ENCODE measurements at places on chromosomes 3 and 15. TPM values are rescaled to one million over a fixed set of nuclear protein-coding genes. Genes with fewer than 3 reads are reported as not detected.
A peak's percentile ranks its signal among the peaks of the same experiment; 100 is the strongest.

The REC114 gene
- 2.3 TPM for polyA plus RNA-seq

The CSTA gene
- polyA plus RNA-seq: not detected

The MYEF2 gene
- 57.3 TPM for polyA plus RNA-seq

The RLBP1 gene
- polyA plus RNA-seq: 0.40 TPM

The C15orf61 gene
- polyA plus RNA-seq: 7.2 TPM

The PGBD4 gene
- polyA plus RNA-seq: 0.37 TPM

The IFT80 gene
- polyA plus RNA-seq: 25.0 TPM

The CCRL2 gene
- polyA plus RNA-seq: 10.4 TPM

The ARL8B gene
- 41.1 TPM for polyA plus RNA-seq

The TMEM212 gene
- not detected for polyA plus RNA-seq

The FGF7 gene
- polyA plus RNA-seq: 6.2 TPM

The SKOR1 gene
- not detected for polyA plus RNA-seq

The COL8A1 gene
- polyA plus RNA-seq: 5.1 TPM

- H3K4me3 ChIP-seq: no peak overlapping the region
- peaks cover 4% of the 10 kb centered on the region for H3K4me1 ChIP-seq
- H3K27me3 ChIP-seq: peaks cover 2% of the 10 kb centered on the region
- H3K27ac ChIP-seq: no peak overlapping the region
Measured at GRCh38 chr15:83904107-83905040, 250.5 kb downstream of the ADAMTSL3 start.

DNA sequence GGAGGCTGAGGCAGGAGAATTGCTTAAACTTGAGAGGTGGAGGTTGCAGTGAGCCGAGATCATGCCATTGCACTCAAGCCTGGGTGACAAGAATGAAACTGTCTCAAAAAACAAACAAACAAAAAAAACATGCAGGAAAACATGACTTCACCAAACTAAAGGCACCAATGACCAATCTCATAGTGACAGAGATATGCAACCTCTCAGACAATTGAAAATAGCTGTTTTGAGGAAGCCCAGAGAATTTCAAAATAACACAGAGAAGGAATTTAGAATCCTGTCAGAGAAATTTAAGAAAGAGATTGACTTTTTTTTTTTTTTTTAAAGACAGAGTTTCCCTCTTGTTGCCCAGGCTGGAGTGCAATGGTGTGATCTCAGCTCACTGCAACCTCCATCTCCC is 26.1 kb downstream of the NCBP2 start:
- no peak overlapping the region for H3K4me3 ChIP-seq

GRCh38 chr15:40335938-40336743 is 4.6 kb downstream of the CCDC9B start:
- H3K36me3 ChIP-seq: no peaks in the 10 kb centered on the region
- no peaks in the 10 kb centered on the region for H3K27me3 ChIP-seq
- H3K4me3 ChIP-seq: no peak overlapping the region
- peaks cover 58% of the 10 kb centered on the region for H3K4me1 ChIP-seq

- H3K36me3 ChIP-seq: no peaks in the 10 kb centered on the region
- no peak overlapping the region for H3K27ac ChIP-seq
- no peaks in the 10 kb centered on the region for H3K4me1 ChIP-seq
- H3K27me3 ChIP-seq: no peaks in the 10 kb centered on the region
- no peak for DNase-seq
- H3K4me3 ChIP-seq: no peak overlapping the region
Measured at GRCh38 chr3:118772547-118773011, 262.1 kb downstream of the IGSF11 start.

- H3K27ac ChIP-seq: no peak overlapping the region
- H3K27me3 ChIP-seq: no peaks in the 10 kb centered on the region
- no peaks in the 10 kb centered on the region for H3K36me3 ChIP-seq
Measured at GRCh38 chr3:152290374-152290773, 21.6 kb downstream of the MBNL1 start.

DNA sequence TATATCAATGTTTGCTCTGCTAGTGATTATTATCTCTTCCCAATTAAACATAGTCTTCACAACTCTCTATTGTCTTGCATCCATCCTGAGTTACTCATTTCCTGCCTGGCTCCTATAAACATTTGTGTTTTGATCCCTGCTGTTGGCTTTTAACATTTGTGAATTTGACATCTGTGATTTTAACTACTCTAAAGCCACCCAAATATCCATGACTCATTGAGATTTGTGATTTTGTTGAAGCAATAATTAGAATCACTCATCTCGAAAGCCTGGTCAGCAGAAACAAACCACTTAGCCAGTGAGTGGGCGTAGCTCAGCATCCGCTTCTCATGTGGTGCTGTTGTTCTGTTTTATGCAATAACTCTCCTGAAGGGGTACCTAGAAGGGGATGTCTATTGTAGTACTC is 174.3 kb upstream of the ZBTB20 start:
- peak; percentile 60 for DNase-seq
- no peaks in the 10 kb centered on the region for H3K27me3 ChIP-seq
- H3K4me3 ChIP-seq: no peak overlapping the region
- no peak overlapping the region for H3K27ac ChIP-seq
- H3K4me1 ChIP-seq: no peaks in the 10 kb centered on the region

- H3K4me1 ChIP-seq: no peaks in the 10 kb centered on the region
- H3K36me3 ChIP-seq: no peaks in the 10 kb centered on the region
- no peak overlapping the region for H3K27ac ChIP-seq
- DNase-seq: no peak
- H3K4me3 ChIP-seq: no peak overlapping the region
- H3K27me3 ChIP-seq: no peaks in the 10 kb centered on the region
Measured at GRCh38 chr3:65664931-65665330, 373.8 kb downstream of the MAGI1 start.

GRCh38 chr3:134003066-134003465 is 26.7 kb downstream of the SLCO2A1 start:
- no peak overlapping the region for H3K4me3 ChIP-seq
- no peaks in the 10 kb centered on the region for H3K27me3 ChIP-seq
- no peak overlapping the region for H3K27ac ChIP-seq
- no peak for DNase-seq
- no peaks in the 10 kb centered on the region for H3K4me1 ChIP-seq
- H3K36me3 ChIP-seq: no peaks in the 10 kb centered on the region

DNA sequence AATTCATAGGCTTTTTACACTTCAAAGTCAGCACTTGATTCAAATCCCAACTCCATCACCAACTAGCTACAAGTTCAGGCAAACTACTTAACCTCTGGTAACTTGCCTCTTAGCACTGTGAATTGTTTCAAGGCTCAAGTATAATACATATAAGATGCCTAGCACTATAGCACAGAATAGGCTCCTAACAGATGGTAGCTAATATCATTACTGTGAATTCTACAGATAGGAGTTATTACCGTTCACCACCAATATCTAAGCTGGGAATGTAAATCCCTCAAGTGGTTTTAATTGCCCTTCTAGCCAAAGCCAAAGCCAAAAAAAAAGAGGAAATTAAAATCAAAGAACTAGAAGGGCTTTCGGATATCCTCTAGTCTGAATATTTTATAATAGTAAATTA is 15.4 kb downstream of the DLG1 start:
- no peaks in the 10 kb centered on the region for H3K27me3 ChIP-seq
- no peak for DNase-seq
- no peak overlapping the region for H3K4me3 ChIP-seq
- H3K4me1 ChIP-seq: no peaks in the 10 kb centered on the region
- peaks cover 29% of the 10 kb centered on the region for H3K36me3 ChIP-seq
- H3K27ac ChIP-seq: no peak overlapping the region

DNA sequence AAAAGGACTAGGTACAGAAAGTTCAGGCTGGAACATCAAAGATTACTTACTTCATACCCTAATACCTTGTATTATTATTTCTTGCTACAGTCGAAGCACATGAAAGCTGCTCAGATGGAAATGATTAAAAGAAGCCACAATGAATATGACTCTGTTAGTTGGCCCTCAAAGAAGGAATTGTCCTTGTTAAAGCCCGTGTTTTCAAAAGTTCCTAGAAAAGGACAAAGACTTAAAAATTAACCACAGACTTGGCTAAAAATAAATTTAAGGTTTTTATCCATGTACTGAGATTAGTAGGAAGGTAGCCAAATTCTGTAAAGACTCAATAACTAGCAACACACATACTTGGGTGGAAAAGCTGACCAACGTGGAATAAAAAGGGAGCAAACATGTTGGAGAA is 251.0 kb upstream of the RARB start:
- DNase-seq: no peak
- peaks cover 23% of the 10 kb centered on the region for H3K4me1 ChIP-seq
- H3K27me3 ChIP-seq: no peaks in the 10 kb centered on the region
- no peak overlapping the region for H3K4me3 ChIP-seq

DNA sequence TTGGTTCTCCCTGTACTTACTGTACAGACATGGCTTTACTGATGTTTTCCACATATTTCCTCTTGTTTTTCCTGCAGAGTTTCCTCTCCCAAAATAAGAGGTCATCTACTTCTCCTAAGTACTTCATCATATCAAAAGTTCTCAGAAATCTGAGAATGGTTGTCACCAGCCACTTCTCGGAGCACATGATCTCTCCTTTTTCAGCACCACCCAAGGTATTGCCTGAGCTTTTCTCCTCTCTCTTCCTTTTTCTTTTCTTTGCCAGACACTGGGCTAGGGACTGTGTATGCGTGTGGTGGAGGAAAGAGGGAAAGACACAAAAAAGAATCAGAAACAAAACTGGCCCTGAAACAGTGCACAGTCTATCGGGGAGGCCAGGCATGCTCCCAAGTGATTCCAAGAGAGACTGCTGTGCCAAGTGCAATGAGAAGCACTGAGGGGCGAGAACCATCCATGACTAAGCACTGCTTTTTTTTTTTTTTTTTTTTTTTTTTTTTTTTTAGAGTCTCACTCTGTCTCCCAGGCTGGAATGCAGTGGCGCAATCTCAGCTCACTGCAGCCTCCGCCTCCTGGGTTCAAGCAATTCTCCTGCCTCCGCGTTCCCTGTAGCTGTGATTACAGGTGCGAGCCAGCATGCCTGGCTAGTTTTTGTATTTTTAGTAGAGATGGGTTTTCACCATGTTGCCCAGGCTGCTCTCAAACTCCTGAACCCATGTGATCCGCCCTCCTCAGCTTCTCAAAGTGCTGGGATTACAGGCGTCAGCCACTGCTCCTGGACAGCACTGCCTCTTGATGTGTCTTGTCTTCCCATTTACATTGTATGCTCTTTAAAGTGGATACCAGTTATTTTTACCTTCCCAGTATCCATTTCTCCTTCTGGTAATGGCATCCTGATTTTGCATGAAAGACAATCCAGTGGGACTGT is 194.0 kb upstream of the FEZF2 start:
- peaks cover 8% of the 10 kb centered on the region for H3K36me3 ChIP-seq
- DNase-seq: peak; percentile 3
- peaks cover 3% of the 10 kb centered on the region for H3K4me1 ChIP-seq
- no peak overlapping the region for H3K27ac ChIP-seq

DNA sequence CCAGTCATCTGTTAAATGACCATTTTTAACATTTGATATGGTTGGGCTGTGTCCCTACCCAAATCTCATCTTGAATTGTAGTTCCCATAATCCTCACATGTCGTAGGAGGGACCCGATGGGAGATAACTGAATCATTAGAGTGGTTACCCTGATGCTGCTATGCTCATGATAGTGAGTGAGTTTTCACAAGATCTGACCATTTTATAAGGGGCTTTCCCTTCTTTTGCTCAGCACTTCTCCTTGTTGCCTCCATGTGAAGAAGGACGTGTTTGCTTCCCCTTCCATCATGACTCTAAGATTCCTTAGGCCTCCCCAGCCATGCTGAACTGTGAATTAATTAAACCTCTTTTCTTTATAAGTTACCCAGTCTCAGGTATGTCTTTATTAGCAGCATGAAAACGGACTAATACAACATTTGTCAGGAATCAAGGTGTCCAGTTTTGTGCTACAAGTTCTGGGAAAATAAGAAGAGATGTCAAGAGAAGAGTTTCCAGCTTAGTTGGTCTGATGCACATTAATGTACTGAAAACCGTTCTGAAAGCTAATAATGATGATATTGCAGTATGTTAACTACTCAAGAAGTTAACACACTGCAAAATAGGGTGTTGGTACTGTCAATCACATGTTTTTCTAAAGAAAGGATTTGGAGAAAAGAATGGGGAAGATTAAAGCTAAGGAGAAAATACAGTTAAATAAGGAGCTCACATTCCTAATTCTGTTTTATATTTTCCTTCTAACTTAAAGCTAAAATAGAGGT is 67.9 kb downstream of the ATP8B4 start:
- DNase-seq: no peak
- no peak overlapping the region for H3K4me3 ChIP-seq
- H3K36me3 ChIP-seq: no peaks in the 10 kb centered on the region
- H3K4me1 ChIP-seq: no peaks in the 10 kb centered on the region
- H3K27ac ChIP-seq: no peak overlapping the region
- peaks cover 6% of the 10 kb centered on the region for H3K27me3 ChIP-seq

DNA sequence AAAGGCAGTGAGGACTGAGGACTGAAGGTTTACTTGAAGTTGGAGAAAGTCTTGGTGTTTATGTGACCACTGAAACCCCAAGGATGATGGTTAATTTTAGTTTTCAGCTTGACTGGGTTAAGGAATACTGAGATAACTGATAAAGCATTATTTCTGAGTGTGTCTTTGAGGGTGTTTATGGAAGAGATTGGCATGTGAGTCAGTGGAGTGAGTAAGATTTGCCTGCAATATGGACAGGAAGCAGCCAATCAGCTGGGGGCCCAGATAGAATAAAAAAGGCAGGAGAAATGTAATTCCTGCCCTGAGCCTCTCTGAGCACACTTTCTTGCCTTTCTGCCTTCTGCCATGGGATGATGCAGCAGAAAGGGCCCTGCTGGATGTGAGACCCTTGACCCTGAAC is 92.4 kb downstream of the KBTBD8 start:
- DNase-seq: peak; percentile 42
- no peaks in the 10 kb centered on the region for H3K27me3 ChIP-seq
- no peaks in the 10 kb centered on the region for H3K36me3 ChIP-seq
- H3K27ac ChIP-seq: peak overlapping the region; percentile 43
- peaks cover 17% of the 10 kb centered on the region for H3K4me1 ChIP-seq

DNA sequence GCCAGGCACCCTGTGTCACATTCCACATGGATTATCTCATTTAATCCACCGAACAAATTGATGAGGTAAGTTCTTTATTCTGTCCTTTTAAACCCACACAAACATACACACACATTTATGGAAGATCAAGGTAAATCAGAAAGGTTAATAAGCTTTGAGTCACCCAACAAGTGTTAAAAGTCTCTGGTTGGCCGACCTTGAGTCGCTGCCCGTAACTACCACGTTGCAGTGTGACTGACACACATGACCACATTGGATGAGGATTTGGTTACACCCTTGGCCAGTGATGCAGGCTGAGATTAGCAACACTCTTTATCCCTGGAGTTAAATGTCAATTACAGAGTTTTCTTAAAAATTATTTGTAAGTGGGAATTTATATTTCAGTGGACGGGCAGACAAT is 19.2 kb downstream of the FOXP1 start:
- H3K27ac ChIP-seq: no peak overlapping the region
- H3K36me3 ChIP-seq: no peaks in the 10 kb centered on the region
- H3K4me1 ChIP-seq: no peaks in the 10 kb centered on the region

DNA sequence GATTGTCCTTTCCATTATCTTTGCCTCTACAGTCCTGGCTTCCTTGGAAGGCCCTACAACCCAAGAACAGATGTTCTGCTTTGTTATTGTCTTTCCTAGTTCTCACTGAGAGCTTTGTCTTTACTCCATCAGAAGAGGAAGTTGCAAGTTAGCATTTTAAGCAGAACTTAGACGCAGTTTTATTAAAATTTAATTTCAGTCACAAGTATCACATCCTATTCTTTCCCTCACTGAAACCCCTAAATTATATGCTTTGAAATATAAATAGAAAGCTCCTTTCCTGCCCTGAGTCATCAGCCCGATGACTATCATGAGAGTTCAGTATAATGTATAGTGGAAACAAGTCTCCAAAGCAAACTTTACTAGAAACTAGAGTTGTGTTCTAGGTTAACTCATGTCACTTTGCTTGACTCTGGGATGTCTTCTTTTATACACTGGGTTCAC is 291.2 kb upstream of the RBMS3 start:
- H3K4me1 ChIP-seq: no peaks in the 10 kb centered on the region
- H3K4me3 ChIP-seq: no peak overlapping the region
- no peaks in the 10 kb centered on the region for H3K27me3 ChIP-seq
- DNase-seq: peak; percentile 20
- H3K36me3 ChIP-seq: no peaks in the 10 kb centered on the region
